NCI-H1092 treated with DMSO at 0.1 percent for 48 hours (cell line): ENCODE measurements at places on chromosomes 12 and 14.
A peak's percentile ranks its signal among the peaks of the same experiment; 100 is the strongest.

DNA sequence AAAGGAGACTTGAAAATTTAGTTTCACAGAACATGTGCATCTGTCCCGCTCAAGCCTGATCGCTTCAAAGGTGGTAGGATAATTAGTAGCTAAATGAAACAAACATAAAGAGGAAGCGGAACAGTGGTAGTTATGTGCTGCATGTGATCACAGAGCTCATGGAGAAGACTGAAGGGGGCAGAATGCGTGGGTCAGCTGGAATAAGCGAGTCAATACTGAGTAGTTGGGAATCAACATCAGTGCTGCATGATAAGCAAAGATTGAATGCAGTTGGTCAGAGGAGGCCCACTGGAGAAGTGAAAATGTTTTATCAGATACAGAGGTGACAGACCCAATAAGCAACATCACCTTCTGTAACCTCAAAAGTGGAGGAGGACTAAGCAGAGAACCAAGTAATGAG is 95.1 kb upstream of the RFX4 start:
- DNase-seq = no peak

DNA sequence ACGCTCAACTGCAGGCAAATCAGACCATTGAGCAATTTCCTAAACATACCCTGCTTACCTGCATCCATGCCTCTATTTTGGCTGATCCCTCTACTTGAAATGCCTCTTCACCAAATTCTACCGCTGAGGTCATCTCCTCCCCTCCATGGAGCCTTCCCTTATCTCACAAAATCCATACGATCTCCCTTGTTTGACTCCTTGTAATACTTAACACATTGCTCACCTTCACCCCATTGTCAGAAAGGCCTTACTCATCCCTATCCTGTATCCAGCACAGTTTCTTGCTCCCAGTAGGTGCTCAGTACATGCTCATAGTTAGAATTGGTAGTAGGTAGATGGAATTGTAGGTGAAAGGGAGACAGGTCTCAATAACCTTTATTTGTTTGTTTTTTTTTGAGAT is 5.4 kb downstream of the DDN start:
- no peak for DNase-seq

GRCh38 chr14:50121486-50121885 is 5.1 kb upstream of the VCPKMT start:
- DNase-seq = no peak

GRCh38 chr14:88667555-88668273 is 104.9 kb downstream of the ZC3H14 start:
- DNase-seq = peak; percentile 72

GRCh38 chr14:29674566-29675285 is 252.9 kb downstream of the PRKD1 start:
- DNase-seq = no peak

DNA sequence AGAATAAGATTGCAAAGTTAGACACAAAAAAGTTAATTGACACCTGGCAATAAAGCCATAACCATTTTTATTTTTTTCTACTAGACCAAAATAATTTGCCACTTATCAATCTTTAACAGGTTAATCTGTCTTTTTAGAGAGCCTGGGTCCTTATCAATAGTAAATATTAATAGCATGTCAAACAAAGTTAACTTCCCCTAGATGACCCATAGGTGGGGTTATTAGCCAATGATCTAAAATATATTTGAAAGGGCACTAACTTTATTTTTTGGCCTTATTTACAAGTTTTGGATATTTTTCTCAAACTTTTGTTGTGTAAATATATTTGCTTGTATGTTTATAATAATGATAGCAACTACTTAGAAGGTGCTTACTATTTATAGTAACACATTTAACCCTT is 3.9 kb downstream of the ANKRD33 start:
- no peak for DNase-seq

DNA sequence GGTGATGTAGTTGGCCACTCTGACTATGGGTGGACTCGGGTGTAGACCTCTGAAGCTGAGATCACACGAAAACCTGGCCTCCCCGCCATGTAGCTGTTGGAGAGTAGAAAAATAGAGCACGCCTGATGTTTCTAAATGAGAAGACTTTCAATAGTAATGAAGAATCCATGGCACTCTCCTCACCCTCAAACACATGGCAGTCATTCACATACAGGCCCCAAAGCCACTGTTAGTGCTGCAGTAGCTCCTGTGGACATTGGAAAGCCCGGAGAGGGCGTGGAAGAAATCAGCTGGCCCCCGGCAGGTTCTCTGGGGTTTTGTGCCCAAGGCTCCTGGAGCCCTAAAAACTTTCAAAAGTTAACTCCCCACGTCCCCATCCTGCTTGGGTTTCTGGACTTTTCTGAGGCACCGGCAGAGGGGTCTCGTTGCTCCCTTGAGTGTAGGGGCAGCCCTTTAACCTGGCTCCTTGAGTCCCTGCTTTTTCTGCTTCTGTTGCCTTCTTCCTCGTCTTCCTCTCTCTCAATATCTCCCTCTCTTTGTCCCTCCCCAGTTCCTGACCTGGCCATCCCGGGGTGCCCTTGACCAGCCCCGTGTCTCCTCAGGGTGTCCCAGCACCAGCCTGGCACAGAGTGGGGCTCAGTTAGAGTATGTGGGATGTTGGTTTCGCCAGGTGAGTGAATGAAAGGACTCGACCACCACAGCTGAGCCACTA is 8.3 kb downstream of the MEG3 start:
- no peak for DNase-seq

GRCh38 chr12:60398547-60398946 is 802.7 kb downstream of the SLC16A7 start:
- no peak for DNase-seq

DNA sequence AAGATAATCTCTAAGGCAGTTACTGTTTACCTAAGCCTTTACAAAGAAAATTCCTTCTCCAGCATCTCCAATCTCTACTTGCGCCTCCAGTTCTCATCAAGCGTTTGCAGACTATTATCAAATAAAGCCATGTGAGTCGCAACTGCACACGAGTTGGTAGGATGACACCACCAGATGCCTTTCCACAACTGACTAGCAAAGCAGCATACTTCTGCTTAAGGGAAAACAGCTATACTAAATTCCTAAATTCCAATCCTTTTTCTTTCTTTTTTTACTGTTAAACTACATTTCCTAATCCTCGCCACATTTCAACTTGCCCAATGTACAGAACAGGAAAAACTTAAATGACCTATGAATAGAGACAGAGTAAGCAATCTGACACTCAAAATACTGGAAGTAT is 166.7 kb downstream of the ITPR2 start:
- no peak for DNase-seq

GRCh38 chr12:27859648-27860047 is 79.6 kb upstream of the MANSC4 start:
- no peak for DNase-seq

- DNase-seq = peak; percentile 7
Measured at GRCh38 chr12:95548056-95548538, 3.2 kb downstream of the USP44 start.

- no peak for DNase-seq
Measured at GRCh38 chr12:59700153-59700450, 104.3 kb downstream of the SLC16A7 start.

DNA sequence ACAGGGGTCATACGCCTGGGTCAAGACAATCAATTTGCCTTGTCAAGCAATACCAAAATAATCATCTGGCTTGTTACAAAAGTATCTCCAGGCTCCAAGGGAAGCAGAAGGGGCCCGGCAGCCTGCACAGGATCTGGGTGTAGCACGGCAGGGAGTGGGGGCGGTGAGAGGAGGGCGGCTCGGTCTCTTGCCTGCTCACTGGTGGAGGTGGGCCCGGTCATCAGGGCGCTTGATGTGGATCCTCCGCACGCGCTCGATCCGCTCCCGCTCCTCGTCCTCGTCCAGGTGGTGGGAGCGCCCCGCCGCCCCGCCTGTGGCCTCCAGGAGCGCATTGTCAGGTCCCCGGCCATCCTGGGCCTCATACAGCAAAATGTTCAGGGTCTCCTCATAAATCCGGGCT is 25.7 kb downstream of the KCTD10 start:
- no peak for DNase-seq

DNA sequence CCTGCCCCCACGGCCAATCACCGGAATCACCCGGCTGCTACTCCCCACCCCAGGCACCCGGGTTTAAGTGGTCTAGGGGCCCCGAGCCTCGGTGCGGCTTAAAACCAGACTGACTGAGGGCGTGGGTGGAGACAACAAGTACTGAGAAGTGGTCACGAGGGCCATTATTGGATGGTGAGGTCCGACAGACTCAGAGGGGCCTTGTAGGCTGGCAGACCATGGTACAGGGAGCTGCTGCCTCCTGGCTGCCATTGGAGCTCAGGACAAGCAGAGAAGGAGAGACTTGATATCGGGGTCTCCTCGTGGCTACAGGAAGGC is 54.1 kb downstream of the FBRSL1 start:
- no peak for DNase-seq

DNA sequence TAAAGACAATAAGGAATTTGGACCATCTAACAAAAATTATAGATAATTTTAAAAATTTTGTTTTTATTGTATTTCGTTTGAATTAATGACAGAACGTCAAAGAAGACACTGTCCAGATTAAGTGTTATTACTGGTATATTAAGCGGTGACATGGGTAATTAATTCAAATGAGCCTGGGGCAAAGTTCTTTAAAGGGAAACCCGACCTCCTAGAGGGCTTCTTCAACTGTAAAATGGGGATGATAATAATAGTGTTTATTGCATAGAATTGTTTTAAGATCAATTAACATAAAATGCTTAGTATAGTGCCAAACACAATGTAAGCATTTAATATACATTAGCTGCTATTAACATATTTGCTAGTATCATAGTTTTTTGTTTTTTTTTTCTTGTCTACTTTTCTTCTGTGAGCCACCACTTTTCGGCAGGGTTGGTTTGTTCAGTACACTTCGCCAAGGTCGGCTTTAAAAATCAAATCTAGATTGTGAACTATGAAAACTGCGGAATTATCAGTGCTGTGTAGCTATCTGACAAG is 514 bp upstream of the LARP4 start:
- no peak for DNase-seq

DNA sequence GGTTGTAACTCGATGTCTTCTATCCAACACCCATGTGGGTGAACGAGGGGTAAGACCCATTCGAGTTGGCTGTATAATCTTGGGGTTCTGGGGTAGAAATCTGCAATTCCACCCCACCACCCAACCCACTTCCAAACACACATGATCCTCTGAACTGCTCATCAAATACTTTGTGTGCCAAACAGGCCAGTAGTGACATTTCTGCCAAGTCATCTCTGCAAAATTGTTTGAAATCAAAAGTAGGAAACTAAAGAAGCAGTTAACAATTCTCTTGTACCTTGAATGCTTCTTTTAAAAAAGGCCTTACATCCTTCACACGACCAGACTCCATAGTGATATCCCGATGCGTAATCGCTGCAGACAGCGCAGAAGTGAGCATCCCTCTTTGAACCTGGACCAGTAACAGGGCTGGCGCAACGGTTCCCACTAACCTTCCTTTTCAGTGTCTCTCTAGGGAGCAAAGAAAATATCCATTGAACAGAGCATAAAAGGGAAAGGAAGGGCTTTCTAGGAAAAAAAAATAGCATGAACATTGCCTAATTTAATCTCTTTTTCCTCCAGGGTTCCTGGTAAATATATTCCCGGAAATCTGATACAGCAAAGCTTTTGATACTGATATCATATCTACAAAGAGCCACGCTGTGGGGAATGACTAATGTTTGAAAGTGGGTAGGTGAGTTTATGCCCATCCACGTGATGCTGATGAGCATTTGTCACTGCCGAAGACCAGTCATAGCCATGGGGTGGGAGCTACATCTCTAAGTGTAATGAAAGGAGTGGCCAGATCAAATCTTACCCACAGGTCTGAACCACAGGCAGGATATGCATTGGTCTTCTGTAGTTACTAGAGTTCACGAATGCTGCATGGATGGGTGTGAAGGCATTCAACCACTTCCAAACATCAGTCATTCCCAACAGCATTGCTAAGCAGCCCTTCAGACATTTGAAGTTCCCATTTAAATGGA is 14.2 kb downstream of the ESR2 start:
- DNase-seq = no peak

DNA sequence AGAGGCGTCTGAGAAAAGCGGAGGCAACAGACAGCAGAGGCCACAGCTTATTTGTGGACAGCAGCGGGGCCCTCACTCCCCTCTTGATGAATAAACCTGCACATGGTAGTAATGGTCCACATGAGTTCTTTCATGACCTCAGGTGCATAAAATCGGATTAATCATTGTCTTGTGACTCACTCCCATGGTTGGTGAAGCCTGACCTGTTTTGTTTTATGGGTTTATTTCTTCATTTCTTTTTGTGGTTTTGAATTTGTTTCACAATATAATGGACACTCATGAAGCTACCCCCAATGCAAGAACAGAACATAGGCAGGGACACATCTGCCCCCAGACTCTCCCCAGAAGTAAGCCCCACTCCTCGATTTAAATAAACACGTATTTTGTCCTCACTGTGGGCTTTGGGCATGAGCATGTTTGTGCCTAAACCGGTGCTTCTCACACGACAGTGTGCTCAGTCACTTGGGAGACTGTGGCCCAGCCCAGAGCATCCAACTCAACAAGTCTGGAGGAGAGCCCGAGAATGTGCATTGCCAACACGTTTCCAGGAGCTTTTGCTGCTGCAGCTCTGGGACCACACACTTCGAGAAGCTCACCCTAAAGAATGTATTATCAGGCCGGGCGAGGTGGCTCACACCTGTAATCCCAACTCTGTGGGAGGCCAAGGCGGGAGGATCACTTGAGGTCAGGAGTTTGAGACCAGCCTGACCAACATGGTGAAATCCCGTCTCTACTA is 116.1 kb downstream of the SCARB1 start:
- DNase-seq = no peak

DNA sequence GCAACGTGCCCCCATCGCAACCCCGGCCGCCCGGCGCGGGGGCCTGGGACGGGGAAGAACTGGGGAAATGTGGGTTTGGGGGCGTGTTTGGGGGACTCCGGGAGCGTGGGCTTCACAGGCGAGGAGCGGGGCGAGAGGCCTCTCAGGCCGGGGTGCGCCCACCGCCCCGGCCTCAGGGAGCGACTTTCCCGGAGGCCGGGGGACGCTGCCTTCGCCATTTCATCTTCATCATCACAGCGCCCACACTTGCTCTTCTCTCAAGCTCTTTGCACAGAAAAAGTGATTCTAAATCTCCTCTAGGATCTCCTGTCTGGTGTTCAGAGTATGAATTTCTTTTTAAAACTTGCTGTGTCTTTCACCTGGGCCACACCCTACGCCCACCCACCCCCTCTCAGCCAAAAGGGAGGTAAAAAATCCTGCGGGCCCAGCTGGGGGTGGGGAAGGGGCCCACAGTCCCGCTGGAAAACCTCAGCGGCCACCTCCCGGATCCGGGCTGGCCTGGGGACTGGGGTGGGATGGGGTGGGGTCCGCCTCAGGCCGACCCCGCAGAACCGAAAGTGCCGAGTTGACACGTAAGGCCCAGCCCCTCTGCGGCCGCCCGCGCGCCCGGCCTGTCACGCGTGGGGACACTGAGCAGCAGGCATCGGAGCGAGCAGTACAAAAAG is 7.4 kb downstream of the CDKN1B start:
- DNase-seq = peak; percentile 51

DNA sequence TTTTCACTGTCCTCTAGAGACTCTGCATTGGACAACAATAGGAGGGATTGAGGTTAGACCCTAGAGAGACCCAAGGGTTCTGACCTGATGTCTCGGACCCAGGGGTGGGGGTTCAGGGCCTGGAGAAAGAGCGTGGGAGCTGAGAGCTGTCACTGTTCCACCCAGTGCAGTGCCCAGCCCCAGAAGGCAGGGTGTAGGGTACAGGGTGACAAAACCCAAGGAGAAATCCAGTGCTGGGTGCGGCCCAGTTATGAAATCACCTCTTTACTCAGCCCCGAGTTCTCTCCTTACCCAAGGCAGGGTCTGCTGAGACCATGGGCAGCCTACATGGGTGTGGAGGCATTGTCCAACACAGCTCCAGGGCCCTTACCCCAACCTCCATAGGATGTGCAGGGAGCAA is 2.6 kb downstream of the AQP2 start:
- DNase-seq = no peak

GRCh38 chr12:100567945-100568344 is 5.5 kb upstream of the GAS2L3 start:
- no peak for DNase-seq
